Stimulated activated CD8-positive, alpha-beta memory T cell treated with anti-CD3 and anti-CD28 coated beads, Interleukin-15, amount 100 ng/mL, for 24 hours (primary cell): ENCODE measurements at places on chromosomes 3 and 15.

DNA sequence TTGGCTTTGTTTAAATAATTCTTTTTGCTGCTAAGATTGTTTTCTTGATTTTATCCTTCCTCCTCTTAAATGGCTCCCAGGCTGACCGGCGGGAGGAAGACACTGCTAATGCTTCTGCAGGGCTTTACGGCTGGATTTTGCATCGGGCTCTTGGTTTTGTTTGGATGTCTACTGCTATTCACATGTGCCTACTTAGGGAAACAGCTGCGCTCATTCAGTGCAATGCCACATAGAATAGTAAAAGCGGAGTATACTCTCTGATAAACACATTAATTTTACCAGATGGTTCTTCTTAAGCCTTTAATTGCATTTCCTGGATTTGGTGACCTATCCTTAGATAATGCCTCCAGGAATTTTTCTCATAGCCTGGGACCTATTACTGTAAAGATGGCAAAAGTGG is 146.6 kb downstream of the THSD4 start:
- DNase-seq = no peak

DNA sequence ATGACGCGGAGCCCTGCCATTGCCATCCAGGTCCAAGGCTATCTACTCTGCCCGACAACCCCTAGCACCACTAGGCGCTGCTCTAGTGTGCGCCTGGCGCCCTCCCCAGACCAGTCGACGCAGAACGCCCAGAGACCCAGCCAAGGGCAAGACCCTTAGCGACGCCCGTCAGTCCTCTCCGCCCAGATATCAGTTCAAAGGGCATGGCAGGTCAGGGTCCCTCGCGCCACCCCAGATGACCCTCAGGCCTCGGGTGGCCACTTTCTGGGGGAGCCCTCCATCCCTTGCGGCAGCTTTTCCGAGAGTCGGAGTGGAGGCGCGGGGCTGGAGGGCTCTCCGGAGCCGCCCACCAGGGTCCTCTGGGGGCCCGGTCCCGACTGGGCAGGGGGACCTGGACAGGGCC is 371 bp upstream of the CLSTN2 start:
- DNase-seq = no peak

- DNase-seq = no peak
These were observed 37.2 kb downstream of the EEFSEC start for GRCh38 chr3:128190501-128190900.

DNA sequence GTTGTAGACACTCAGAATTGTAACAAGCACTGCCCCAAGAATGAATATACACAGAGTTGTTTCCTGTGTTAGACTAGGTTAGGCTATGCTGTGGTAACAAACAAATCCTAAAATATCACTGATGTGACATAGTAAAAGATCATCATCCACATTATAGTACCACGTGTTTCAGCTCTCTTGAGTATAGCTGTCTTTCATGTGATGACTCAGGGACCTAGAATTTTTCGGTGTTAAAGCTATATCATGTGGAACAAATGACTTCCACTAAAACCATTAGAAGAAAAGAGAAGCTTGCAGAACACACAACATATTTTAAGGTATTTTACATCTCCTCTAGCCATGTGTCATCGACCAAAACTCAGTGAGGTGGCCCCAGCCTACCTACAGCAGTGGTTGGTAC is 307.9 kb upstream of the RBMS3 start:
- DNase-seq = no peak

DNA sequence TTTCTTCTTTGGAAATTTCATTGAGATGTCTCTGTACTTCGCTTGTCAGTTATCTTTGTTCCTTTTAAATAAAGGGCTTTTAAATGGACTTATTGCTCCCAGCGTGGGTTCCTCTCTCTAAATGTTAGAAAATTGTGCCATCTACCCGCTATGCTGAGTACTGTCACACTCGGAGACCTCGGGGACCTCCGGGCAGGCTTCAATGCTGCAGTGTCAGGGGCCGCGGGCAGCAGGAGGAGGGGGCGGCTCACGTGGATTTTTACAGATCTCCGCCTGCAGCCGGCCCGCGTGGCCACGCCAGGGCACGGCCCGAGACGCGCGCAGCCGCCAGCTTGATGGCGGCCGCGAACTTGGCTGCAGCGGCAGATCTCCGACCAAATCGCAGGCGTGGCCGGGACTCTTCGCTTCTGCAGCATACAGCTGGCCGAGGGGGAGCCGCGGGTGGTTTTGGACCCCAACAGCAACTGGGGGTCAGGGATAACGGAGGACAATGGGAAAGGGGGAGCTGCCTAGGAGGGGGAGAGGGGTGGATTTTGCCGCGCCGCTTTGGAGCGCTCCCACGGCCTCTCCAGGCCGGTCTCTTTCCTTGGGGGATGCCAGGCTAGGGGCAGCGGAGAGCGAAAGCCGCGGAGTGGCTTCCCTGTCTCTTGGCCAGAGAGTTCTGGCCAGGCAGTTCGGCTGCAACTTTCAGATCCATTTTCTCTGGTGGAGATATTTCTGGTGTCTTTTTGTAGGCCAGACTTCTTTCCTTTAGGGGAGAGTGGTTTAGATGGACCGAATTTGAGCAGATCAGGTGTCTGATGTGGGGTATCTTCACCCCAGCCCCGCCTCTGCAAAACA is 15.3 kb downstream of the NR2F2 start:
- DNase-seq = no peak
